Fibroblast of the conjunctiva (primary cell): ENCODE measurements at places on chromosomes 2 and 18.

- DNase-seq: peak; percentile 83
These were observed 38.3 kb upstream of the IL1R1 start for GRCh38 chr2:102103992-102104871.

DNA sequence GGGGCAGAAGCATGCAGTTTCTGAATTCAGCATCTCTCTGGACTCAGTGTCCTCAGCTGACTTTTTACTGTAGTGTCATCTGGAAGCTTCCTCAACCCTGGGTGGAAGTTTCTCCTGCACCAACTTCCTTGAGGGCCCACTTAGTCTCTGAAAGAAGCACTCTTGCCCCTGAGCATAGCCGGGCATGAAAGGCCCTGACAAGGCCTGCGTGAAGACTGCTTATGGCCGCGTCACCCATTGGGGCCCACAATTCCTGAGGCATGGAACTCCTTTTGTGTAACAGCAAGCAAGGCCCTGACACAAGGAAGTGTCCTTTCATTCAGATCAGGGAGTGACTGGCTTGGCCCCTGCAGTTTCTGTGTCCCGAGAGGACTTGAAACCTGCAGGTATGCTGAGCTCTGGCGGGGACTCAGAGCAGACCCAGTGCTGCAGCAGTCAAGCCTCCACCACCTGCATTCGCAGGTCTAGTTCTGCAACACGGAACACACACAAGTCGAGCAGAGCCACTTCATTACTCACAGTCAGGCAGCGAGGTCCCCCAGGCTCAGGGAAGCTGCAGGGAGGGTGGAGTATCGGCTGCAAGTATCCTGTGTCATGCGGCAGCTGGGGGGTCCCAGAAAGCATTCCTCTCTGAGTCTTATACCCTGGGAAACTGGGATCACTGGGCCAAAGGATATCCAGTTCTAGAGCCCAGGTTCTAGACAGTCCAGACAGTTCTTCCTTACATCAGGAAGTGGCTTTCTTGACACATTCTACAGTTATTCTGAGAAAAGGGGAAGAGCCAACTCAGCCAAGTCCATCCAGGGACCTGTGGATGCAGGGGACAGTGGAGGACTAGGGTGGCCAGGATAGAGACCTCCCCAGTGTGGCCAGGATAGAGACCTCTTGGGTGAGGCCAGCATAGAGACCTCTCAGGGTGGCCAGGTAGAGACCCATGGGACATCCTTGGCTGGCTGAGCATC, 35.6 kb upstream of the PRLH start:
- DNase-seq: no peak

- peak; percentile 89 for DNase-seq
These were observed 165.9 kb upstream of the TANK start for GRCh38 chr2:160994141-160995002.

DNA sequence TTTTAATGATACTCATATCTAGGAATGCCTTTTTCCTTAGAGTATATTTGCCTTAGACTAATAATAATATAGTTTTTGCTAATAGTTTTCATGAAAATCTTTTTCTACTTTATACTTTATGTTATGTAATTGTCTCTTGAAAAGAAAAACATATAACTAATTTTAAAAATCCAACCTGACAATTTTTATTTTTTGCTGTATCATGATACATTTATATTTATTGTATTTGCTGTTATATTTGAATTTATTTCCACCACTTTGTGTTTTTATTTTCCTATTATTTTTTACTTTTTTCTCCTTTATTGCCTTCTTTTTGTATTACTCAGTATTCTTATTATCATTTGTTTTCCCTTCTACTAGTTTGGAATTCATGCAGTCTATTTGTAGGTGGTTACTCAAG, 85.4 kb downstream of the MBD5 start:
- no peak for DNase-seq

DNA sequence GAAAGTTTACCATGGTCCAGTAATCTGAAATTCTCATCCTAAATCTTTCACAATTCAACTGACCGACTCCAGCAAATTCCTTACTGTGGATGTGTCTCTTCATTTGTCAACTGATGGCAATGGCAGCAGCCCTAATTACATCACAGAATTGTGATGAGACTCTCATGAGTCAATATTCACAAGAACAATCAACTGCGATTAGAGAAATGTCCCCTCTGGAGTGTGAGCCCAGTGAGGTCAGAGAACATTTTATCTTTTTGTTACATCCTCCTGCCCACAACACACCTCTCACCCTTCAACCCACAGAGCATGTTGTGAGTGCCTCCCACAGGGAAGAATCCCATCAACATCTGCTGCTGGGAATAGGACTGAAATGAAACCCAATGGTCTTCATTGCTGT, 73.6 kb downstream of the CD226 start:
- DNase-seq: no peak

DNA sequence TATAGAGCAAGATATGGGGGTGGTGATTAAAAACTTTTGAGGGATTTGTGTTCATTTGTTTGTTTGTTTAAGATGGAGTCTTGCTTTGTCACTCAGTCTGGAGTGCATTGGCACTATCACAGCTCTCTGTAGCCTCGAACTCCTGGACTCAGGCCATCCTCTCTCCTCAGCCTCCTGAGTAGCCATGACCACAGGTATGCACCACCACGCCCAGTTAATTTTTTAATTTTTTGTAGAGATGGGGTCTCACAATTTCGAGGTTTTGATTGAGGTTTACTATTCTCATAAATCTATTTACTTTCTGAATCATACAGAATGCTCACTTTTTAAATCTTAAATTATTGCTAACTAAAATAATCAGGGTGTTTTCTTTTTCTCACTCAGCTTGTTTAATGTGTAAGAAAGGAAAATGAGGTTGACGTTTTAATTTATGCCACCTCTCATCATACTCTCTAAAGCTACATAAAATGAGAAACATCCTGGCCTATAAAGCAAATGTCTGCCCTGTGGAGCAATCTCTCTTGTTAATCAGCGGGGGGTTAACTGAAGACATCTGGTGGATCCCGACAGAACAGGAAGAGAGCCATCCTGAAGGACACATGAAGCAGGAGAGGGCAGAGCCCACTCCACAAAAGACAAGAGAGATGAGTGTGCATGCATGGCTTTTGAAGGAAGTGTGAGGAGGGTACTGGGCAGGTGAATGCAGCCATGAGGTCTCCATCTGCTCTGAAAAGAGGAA, 589.1 kb upstream of the SLC8A1 start:
- no peak for DNase-seq

DNA sequence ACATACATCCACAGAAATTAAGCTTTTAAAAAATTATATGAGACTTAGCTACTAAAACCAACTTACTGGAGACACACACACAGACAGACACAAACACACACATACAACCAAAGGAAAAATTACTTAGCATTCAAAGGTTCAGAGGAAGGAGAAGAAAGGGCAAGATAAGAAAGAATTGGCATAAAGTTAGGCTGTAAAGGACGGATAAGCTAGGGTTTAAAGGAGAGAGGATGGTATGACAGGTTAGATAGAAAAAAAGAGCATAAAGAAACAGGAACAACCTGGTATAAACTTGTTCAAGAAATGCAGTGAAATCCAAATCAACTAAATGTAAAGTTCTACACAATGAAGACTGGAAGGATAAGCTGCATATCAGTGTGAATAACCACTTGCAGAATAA, 73.4 kb downstream of the SLC66A3 start:
- no peak for DNase-seq

GRCh38 chr18:10473132-10473531, 18.7 kb downstream of the APCDD1 start:
- no peak for DNase-seq

GRCh38 chr2:82650038-82650437, 1809.0 kb downstream of the SUCLG1 start:
- no peak for DNase-seq

DNA sequence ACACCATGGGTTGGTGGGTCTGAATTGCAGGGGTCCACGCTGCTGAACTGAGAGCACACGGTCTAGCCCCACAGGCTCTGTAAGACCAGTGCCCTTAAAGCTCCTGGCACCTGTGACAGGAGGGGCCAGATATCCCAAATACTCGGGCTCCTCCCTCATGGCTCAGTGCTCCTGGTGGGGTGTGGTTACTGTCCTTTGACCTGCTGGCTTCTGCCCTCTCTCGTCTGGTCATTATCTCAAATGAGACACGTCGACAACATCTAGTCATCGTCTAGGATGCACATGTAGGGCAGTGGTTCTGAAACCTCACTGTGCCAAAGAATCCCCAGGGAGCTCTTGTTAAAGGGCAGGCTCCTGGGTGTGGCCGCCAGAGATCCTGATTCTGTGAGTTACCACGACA, 258.4 kb downstream of the LOXHD1 start:
- no peak for DNase-seq

DNA sequence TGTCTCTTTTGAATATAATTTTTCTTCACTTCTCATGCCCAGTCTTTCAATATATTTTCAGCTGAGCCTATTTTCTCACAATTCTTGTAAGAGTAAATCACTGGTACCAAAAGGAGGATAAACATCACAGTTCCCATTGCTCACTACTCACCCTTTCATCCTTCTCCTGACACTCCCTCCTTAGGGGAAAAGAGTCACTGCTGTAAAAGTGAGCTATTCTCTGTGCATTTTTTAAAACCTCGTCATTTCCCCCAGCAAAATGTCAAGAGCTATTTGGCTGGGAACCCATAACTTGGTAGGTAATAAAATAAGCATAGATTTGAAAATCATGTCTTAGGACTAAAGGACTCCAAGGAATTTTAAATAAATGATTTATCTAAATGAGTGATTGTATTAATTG, 340.1 kb upstream of the GYPC start:
- no peak for DNase-seq

DNA sequence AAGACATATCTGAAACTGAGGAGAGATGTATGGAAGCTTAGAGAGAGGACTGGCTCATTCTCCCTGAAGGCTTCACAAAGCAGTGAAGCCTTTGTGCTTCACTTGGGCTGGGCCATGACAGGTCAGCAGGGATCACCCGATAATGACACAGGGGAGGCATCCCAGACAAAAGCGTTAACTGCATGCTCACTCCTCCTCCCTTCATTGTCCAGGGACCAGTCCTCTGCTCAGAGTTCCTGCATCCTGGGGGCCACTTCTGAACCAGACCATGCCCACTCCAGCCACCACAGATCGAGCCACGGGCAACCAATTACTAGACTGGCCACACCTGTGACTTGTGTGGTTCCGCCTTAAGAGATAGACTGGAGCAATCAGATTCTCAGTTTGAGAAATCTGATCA, 236.0 kb downstream of the CLIP4 start:
- no peak for DNase-seq

DNA sequence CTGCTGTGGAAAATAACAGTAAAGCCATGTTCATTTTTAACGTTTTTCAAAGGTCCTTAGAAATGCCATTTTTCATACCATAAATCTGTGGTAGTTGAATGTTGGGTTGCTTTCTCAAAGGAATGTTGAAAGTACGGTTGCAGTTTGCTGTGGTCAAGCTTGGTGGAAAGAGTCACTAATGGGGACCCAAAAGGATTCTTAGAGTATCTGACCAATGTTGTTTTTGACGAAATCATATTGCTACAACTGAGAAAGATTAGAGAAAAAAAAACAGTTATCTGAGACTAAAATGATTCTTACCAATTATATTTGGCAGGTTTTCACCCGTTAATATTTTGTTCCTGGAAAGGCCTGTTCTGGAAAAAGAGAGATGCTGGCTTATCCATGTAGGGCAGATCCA, 439.5 kb upstream of the ETAA1 start:
- no peak for DNase-seq

DNA sequence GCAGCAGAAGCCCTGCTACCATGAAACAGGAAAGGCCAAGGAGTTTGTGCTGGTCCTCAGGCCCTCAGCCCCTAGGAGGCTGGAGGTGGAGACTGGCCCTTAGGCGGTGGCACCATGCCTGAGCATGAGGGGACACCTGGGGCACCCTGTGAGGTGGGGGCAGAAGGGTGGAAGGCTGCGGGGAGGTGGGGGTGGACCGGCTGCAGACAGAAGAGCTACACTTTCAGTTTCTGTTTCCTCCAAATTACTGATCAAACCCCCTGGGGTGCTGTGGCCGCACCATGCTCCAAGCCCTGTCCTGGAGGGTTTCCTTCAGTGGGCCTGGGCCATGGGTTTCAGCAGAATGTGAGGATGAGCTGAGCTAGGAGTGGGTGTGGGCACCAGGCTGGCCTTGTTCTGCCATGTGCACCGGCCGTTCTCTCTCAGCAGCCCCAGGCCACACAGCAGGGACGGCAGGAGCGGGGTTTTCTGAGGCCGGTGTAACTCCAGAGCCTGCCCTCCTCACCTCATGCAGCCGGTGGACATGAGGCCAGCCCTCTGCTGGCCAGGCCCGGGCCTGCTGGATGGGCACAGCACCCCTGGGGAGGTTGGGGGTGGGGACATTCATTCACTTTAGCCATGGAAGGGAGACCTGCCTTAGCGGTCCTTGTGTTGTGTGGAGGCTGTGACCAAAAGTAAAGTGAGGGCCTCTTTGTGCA, 51.5 kb downstream of the PLEKHB2 start:
- no peak for DNase-seq

GRCh38 chr2:112727276-112728028, 6.6 kb downstream of the NT5DC4 start:
- DNase-seq: no peak

DNA sequence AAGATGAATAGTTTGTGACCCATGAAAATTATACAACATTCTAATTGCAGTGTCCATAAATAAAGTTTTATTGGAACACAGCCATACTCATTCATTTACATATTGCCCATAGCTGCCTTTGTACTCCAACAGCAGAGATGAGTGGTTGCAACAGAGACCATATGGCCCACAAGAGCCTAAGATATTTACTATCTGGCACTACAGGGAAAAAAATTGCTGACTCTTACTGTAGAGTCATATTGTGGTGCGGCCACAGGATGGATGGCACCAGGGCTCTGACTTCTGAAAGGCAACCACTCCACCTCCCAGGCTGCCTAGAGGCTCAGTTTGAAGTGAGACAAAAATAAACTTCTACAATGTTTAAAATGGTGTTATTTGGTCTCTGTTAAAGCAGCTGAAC, 404.0 kb upstream of the ATP5MC3 start:
- DNase-seq: no peak
